ENCODE measurements at places on chromosomes 6 and 20. TPM values are rescaled to one million over a fixed set of nuclear protein-coding genes. Genes with fewer than 3 reads are reported as not detected.

Gene SEL1L2
- total RNA-seq: not detected

Gene TRIM15
- 0.86 TPM for total RNA-seq

Gene C4A
- total RNA-seq: 0.27 TPM

Gene TNFRSF6B
- total RNA-seq: 12.6 TPM

Gene TMC2
- not detected for total RNA-seq

Gene FAM184A
- 4.8 TPM for total RNA-seq

Gene RRBP1
- total RNA-seq: 93.3 TPM

Gene BPIFA1
- not detected for total RNA-seq

Gene FOXQ1
- 0.63 TPM for total RNA-seq

Gene BFSP1
- total RNA-seq: 4.2 TPM

Gene LAMA2
- total RNA-seq: 0.65 TPM

Gene MBOAT1
- total RNA-seq: 10.5 TPM

Gene DLL1
- total RNA-seq: 2.8 TPM

DNA sequence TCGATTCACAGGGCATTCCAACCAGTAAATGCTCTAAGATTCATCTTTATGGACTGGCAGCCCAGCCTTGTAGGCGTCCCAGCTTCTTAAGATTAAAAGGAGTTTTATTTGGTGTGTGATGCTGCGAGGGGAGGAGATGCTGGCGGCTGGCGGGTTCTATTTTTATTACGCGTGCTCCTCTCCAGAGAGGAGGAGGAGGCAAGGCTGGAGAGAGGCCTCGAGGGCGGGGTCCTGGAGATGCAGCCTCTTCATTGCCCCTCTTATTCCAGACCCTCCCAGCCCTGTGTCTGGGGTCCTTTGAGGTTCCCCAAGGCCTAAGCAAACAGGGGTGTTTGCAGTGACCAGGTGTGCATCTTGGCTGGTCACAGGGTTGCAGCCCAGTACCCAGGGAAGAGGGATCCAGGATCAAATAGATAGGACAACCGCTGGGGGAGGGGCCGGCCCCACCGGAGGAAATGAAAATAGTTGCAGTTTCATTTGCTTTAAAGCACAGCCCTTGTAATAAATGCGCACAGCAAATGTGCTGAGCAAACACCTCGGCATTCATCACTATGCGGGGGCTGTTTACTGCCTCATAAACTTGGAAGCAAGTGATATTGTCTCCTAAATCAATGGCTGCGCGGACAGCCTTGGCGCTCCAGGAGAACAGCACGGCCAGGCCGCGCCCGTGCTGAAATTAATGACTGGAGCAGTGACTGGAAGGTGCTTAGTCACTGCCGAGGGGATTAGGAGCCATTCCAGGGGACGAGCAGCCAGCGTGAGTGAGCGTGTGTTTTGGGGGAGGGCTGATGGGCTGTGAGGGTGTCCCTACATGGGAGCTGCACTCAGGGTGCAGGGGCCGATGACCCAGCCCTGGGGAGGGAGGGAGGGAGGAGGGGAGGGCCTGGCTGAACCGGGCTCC is 83.0 kb downstream of the TMEM242 start:
- peak; percentile 77 for DNase-seq

GRCh38 chr6:47298475-47298874 is 11.2 kb downstream of the TNFRSF21 start:
- DNase-seq: no peak

- peak; percentile 37 for DNase-seq
These were observed 1.1 kb downstream of the EIF2S2 start for GRCh38 chr20:34110745-34111641.

GRCh38 chr6:75409928-75410327 is 83.7 kb downstream of the FILIP1 start:
- DNase-seq: peak; percentile 70

GRCh38 chr6:27874016-27874415 is 38.2 kb downstream of the OR2B2 start:
- DNase-seq: no peak

DNA sequence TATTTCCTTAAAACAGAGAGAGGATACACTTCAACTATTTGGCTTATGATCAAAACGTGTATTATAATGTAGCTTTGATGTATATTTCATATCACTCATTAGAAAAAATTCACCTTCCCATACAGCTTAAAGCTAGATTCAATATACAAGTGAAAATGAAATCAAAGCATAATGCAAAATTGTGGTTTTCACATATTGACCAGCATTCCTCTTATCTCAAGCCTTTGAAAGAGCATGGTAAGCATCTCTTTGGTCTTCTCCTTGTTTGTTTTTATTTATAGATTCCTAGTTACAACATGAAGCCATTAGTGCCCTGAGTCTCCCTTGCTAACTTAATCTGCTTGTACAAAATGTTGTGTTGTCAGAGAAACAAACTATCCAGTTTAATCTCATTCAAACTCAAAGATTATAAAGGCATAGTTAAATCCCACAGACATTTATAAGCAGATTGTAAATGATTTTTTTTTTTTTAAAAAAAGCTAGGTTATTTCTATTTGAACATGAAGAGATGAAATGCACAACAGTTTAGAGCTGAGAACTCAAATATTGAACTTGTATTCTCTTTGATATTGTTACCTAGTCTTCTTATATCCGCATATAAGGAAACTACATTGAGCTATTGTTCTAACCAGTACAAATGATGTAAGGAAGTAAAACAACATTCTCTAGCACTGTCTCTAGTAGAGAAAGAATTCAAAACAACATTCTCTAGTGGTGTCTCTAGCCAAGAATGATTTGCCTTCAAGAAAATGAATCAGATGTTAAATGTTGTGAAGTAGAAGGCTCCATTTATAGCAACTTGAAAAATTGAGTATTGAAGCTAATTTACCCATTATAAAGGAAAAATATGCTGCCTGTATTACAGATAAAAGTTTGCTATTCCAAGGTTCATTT is 31.2 kb upstream of the SMIM28 start:
- DNase-seq: no peak

- DNase-seq: peak; percentile 75
These were observed at the start of gene LRRN4 for GRCh38 chr20:6053776-6054688. TSS of gene LRRN4 (minus strand) at chr20:6054060. CDS start at chr20:6052799, 1,261 bp downstream.

DNA sequence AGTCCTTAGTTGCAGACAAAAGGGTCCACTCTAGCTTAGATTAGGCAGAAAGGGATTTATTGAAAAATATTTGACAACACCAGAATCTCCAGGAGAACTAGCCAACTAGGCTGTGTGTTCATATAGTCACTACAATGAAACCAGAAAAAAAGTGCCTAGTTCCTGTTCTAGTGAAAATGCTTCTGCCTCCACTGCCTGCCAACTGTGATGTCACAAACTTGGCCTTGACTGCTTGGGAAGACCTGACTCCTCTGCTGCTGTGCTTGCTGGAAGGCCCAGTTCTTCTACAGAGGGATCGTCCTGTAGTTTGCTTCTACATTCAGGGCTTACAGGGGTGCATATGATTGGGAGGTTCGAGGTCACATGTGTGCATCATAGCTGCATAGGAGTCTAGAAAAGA is 40.3 kb upstream of the XRN2 start:
- no peak for DNase-seq

- peak; percentile 13 for DNase-seq
These were observed 38.8 kb upstream of the FOXA2 start for GRCh38 chr20:22623211-22623610.

DNA sequence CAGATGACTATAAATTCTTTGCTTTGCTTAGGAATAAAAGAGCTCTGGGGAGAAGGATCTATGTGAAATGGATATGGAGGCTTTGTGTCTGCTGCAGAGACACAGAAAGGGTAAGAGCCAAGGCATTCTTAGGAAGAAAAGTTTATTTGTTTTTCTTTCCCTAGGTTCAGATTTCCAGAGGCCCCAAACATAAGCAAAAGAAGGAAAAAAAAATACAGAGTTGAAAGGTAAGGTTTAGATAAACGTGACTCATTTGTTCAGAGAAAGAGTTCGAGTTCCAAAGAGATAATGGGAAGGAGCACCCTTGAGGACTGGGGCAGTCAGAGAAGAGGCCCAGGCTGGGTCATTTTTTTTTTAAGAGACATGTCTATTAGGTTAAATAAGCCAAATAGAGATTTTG is 27.4 kb upstream of the BMP5 start:
- DNase-seq: peak; percentile 6

DNA sequence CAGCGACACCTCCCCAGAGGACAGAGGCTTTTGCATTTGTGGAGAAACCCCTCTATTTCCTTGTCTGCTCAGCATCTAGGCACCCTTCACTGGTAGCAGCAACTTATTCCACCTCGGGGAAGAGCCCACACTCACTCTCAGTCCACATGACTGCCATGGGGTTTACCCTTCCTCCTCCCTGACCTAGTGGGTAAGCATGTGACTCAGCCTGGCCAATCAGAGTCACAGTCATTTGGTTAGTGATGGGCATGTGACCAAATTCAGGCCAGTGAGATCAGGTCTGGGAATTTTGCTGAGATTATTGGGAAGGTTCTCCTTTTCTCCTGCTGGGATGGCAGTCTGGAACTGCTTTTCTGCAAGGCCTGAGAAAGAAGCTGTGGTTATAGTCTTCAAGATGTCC is 145.7 kb upstream of the PHACTR3 start:
- no peak for DNase-seq

DNA sequence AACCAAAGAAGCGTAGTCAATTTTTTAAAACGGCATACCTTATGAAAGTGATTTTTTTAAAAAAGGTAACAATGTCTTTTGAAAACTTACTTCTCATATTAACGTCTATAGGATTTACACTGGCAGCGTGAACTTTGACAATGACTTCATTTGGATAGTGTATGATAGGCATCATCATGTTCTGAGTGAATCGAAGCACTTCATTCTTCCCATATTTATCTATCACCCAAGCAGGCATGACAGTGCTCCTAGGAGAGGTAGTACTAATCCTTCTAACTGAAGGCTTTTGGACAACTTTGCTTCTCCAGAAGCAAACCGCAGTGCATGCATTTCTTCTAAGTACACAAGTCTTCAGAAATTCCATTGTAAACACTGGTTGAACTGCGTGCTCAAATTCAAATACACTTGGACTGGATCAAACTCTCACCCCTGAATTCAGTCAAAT is 618 bp downstream of the RTN4IP1 start:
- no peak for DNase-seq

DNA sequence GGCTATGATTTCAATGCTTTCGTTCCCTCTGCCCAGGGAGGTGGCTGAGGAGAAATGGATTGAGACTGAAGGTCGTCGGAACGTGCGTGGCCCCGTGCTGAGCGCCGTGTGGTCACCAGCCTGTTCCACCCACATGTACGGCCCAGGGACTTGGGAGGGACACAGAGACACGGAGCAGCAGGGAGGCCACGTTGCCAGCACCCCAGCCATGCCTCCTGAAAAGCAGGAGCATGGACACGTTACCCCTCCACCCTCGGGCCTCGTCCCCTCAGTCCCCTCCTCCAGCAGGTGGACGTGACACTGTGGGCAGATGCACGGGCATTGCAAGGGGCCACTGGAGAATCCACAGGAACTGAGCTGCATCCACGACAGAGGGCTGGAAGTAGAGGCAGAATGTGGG is 133.1 kb upstream of the CST7 start:
- DNase-seq: no peak

DNA sequence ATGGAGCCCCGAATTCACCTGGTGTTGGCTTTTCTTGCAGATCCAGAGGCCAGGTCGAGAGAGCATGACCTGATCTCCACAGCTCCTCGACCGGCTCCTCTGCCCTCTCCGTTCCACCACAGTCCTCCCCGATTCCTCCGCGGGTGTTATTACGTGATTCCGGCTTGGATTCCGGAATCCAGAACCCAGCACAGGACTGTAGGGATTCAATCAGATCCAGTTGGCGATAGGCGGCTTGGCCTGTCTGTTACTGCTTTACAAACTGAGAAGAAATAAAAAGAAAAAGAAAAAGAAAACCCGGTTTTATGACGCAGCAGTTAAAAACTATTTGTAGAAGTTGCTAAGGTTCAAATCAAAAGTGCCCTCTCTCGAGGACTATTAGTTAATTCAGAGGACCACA is 222.7 kb downstream of the EYA2 start:
- DNase-seq: no peak

GRCh38 chr20:20229595-20229994 is 138.3 kb upstream of the INSM1 start:
- DNase-seq: no peak

- peak; percentile 54 for DNase-seq
These were observed 13.4 kb downstream of the SNX14 start for GRCh38 chr6:85580118-85580877.

GRCh38 chr20:56554869-56555268 is 21.8 kb downstream of the FAM209B start:
- peak; percentile 92 for DNase-seq

DNA sequence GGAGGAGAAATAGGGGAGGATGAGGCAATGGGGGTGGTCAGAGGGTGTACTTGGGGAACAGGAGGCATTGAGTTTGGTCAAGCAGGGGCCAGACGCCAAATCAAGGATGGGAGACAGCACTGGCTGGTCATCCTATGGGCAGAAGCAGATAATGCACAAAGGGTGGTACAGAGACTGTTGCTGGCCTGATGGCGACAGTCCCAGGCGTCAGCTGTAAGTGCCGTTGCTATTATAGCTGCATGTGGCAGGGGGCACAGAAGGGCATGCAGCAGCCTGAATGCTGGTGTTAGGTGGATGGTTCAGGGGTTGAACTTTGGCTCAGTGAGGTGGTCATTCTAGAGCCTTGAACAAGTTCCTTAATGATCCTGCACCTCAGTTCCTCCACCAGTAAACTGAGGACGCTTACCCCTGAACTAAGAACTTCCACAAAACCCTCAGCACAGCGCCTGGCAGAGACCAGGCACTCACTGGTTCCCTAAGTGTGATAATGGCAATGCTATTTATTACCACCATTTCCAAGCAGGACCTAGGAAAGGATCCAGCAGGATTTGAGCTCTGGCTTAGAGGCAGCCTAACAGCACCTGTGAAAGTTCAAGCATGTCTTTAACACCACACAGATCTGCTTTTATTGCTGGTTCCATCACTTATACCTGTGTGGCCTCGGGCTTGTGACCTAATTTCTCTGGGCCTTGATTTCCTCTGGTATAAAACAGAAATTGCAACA is 162.7 kb downstream of the INSM1 start:
- no peak for DNase-seq

GRCh38 chr20:54266844-54267243 is 59.0 kb downstream of the PFDN4 start:
- DNase-seq: no peak

DNA sequence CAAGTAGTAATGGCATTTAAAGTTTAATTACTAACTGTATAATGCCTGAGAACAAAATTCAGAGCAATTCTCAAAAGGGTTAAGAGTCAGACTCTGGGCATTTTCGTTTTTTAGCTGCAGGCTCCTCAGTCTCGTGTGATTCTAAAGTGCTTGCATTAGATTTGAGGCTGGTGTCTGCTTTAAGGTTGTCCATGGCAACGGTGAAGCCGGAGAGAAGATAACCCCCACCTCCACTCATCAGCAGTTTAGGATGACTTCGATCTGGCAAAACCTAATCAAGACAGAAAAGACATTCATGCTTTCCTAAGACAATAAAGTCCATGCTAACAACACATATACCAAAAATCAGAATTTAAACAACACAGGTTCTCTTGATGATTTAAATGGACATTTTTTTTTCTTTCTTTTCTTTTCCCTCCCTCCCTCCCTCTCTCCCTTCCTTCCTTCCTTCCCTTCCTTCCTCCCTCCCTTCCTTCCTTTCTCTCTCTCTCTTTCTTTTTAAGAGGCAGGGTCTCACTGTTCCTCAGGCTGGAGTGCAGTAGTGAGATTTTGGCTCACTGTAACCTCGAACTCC is 11.8 kb downstream of the TRMT6 start:
- no peak for DNase-seq

GRCh38 chr6:151263967-151264366 is 24.2 kb downstream of the AKAP12 start:
- no peak for DNase-seq

GRCh38 chr6:167091805-167092107 is 31.1 kb upstream of the CCR6 start:
- no peak for DNase-seq

GRCh38 chr20:38217791-38218565 is 42.6 kb downstream of the KIAA1755 start:
- DNase-seq: peak; percentile 95

All from Daoy (cell line).